ENCODE measurements at places on chromosomes 3 and 15.
A peak's percentile ranks its signal among the peaks of the same experiment; 100 is the strongest.

GRCh38 chr3:134708671-134709070, 57.8 kb upstream of the KY start:
- DNase-seq = no peak

- no peak for DNase-seq
Measured at GRCh38 chr3:118098827-118099226, 935.8 kb downstream of the IGSF11 start.

- DNase-seq = no peak
Measured at GRCh38 chr3:170765419-170766078, 104.4 kb downstream of the RPL22L1 start.

DNA sequence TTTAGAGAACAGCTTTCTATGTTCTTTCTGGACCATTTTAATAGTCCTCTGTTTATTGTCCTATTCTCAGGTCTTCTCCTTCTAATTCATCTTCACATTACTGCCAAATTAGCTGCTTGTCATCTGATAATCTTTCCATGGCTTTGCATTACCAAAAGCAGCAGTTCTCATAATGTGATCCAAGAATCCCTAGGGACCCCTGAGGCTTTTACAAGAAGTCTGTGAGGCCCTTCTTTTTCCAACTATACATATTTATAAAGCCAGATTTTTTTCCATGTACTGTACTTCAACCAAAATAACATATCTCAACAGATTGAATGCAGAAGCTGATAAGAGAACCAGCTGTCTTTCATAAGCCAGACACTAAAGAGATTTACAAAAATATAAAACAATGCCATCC, 162.5 kb upstream of the BFSP2 start:
- no peak for DNase-seq

- no peak for DNase-seq
Measured at GRCh38 chr15:40409366-40409765, 3.8 kb downstream of the IVD start.

DNA sequence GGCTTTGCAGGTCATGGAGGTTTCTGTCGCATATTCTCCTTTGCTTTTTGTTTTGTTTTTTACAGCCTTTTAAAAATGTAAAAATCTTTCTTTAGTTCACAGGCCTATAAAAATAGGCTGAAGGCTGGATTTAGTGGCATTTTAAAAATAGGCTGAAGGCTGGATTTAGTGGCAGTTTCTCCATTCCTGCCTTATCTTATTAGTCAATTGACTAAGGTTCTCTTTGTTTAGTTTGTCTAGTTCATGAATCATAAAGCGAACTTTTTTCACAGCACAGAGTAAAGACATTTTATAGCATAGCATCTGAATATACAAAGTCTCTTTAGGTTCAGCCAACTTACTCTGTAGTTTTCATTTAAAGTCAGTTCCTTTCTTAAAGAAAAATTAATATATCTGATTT, 31.4 kb downstream of the AP4E1 start:
- DNase-seq = no peak

DNA sequence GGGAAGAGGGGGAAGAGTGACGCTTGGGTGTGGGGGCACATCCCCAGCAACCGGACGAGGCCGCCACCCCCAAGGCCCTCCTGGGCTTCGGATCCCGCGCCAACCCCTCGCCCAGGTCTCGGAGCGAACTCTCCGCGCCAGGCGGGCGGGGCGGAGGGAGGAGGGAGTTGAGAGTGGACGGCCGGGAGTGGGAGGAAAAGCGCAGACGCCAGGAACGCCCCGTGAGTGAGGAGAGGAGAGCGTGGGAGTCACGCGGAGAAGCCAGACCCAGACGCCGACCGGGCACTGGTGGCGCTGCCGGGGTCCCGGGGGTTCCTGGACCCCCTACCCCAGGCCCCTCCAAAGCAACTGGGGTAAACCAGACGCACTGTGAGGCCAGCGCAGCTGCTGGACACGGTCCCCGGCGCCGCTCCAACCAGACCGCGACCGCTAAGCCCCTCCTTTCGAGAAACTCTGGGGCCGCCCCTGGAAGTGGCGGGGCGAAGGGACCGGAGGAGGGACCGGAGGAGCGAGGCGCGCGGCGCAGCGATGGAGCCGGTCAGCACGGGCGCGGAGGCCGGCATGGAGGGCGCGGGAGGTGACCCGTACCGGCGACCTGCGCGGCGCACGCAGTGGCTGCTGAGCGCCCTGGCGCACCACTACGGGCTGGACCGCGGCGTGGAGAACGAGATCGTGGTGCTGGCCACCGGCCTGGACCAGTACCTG, at the start of gene EFCC1:
TSS of gene EFCC1 (plus strand) at position 204 of the 705 bp plus-strand sequence. CDS start at position 529, 325 bp downstream.
- DNase-seq = no peak

DNA sequence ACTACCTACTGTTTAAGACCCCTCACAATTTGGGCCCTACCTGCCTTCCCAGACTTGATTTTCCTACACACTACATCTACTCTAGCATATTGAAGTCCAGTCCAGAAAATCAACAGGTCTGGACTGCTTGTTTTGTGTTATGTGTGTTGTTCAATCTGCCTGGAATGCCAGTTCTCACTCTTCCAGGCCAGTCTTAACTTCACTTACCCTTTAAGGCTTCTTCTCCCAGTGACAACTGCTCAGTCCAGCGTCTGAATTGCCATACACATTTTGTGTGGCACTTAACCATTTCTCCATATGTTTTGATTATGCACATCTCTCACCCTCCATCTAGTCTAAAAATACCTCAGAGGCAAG, 1.1 kb downstream of the TICRR start:
- peak; percentile 5 for DNase-seq

- DNase-seq = no peak
Measured at GRCh38 chr15:61091289-61091616, 137.8 kb downstream of the RORA start.

- peak; percentile 8 for DNase-seq
Measured at GRCh38 chr3:17740721-17741141, 1.7 kb downstream of the TBC1D5 start.

DNA sequence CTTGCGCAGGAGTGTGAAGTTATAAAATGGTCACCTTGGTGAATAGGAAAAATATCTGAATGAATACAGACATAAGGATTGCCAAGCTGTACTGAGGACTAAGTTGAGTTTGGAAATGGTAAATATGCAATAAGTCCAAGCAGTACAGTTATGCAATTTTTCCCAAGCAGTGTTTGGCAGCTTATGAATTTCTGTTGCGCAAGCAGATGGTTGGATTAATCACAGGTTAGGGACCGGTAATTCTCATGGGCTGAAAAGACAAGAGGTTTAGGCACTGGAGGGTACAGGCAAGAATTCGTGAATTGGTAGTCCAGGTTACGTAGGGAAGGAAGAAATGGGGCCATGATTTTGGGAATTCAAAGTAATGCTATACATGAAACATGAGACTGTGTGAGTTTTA, 210.3 kb downstream of the RAP2B start:
- DNase-seq = no peak

DNA sequence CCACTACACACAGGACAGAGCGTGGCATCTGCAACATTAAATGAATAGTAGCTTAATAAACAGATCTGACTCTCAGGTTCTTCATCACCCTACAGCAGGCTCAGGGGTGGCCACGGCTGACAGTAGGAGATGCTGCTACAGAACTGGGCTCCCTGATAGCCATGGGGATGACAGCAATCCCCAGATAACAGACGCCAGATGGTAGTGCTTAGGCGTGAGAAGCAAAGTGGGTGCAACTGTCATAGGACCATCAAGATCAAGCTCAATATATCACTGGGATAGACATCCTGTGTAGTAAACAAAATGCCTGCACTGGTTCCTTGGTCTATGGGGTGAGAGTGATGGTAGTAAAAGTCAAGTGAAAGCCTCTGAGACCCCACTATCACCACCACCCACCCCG, 2.6 kb upstream of the TPRA1 start:
- no peak for DNase-seq

- DNase-seq = peak; percentile 78
Measured at GRCh38 chr15:98954411-98954810, 53.2 kb downstream of the PGPEP1L start.

GRCh38 chr15:66959875-66960274, 105.5 kb upstream of the SMAD3 start:
- no peak for DNase-seq

DNA sequence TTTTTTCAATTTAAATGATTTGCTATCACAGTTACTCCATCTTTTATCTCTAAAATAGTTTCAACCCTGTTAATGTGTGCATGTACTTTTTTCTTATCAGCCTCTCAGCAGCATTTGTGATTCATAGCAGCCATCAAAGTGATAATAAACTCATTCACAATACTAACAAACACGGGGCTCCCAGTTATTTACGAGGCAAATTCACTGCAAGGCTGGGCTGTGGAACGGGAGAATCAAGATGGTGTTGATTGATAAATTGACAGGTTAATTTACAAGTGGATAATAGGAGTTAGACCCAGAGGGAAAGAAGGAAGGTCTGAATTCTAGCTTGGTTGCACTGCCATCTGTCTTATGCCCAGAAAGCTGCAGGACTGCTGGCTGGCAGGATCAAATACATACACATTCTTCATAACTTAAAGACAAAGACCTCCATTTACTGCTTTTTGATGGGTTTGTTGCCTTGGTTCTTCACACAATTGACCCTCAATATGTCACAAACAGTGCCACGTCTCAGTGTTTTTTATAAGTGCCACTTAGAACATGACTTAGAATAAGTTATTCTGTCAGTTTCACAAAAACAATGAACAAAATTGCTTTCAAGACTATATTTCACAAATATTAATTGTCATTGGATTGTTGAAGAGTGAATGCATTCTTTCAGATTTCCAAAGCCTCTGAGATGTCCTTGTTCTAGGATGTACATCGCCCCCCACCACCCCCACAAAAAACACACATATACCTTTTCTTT, 562.8 kb downstream of the NR2F2 start:
- DNase-seq = peak; percentile 40

DNA sequence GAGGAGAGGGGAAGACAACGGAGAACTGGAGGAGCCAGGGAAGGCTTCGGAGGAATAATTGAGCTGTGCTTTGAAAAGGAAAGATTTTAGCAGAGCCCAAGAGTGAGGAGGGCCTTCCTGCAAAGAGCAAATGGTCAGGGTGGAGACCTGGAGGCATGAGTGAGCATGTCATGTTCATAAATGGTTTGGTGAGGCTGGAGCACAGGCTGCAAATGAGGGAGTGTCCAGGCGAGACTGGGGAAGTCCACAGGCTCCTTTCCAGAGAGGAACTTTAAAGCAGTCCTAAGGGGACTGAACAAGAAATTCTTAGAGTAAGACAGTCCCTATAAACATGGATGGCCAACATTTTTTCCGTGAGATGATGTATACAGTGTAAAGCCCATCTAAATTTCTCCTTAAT, 108.8 kb downstream of the THSD4 start:
- no peak for DNase-seq

- no peak for DNase-seq
Measured at GRCh38 chr3:10653241-10653640, 147.9 kb upstream of the ATP2B2 start.

- peak; percentile 59 for DNase-seq
Measured at GRCh38 chr3:150721285-150722130, 17.8 kb upstream of the ERICH6 start.

DNA sequence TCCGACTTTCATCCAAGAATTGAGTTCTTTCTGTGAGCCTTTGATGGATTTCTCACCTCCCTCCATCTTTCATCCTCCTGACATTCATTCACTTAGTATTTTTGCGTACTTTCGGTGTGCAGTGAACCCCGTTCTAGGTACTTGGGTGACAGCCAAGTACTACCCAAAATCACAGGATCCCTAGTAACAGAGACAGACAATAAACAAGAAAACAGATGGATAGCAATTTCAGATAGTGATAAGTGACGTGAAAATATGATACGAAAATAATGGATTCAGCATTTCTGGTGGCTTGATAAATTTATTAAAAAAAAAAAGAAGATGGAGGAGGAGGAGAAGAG, 264 bp upstream of the CMTM6 start:
- DNase-seq = no peak

GRCh38 chr15:48556159-48556897, 89.2 kb downstream of the FBN1 start:
- no peak for DNase-seq

DNA sequence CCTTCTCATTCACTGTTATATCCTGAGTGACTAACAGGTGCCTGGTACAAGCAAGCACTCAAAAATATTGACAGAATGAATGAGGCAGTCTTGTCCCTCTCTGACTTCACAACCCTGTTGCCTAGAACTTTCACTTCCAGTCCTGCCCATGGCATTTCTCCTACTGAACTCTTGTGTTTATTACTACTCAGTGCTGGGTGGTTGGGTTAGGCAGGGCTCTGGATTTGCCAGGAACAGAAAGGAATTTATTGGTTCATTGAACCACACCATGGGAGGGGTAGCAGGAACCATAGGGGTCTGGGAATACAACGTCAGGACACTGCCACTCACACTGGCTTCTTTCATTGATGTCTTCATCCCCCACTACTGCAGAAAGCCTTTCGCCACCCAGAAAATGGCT, 41.9 kb upstream of the SEMA4B start:
- no peak for DNase-seq

- no peak for DNase-seq
Measured at GRCh38 chr3:156691920-156692319, 17.5 kb downstream of the TIPARP start.

- no peak for DNase-seq
Measured at GRCh38 chr3:47583320-47584075, 4.8 kb upstream of the CSPG5 start.

GRCh38 chr3:49415931-49416601, 3.8 kb downstream of the TCTA start:
- DNase-seq = no peak

- peak; percentile 52 for DNase-seq
Measured at GRCh38 chr3:59908280-59908679, 858.5 kb upstream of the CFAP20DC start.

GRCh38 chr15:36784098-36784670, 204.8 kb downstream of the CDIN1 start:
- no peak for DNase-seq

GRCh38 chr3:169861871-169862270, 7.9 kb downstream of the LRRC31 start:
- DNase-seq = no peak

DNA sequence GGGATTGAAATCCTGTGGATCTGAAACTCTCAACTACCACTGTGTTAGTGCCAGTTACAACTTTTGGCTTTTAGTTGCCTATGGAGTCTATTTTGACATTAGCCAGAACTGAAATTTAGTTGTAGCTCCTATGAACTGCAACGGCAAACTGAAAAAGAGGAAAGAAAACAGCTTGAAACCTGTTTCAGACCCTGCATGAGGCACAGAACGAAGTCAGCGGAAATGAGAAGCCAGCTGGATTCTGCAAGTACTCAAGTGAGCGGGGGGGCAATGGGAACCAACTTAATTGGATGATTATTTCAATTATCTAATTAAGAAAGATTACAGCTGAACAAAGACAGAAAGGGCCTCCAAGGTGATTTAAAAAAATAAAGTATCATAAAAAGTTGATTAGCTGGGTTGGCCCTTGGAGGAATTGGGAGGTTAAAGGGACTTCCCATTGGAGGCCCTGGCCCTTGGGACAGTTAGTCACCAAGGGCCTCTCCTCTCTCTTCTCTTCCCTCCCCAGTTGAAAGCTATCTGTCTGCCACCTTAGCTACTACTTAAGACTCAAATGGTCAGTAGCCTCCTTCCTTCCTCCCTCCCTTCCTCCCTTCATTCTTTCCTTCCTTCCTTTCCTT, 352.1 kb downstream of the SHQ1 start:
- no peak for DNase-seq

All from kidney glomerular epithelial cell (primary cell).